Central memory CD4-positive, alpha-beta T cell (primary cell): ENCODE measurements at places on chromosomes 6 and 20.
A peak's percentile ranks its signal among the peaks of the same experiment; 100 is the strongest.

DNA sequence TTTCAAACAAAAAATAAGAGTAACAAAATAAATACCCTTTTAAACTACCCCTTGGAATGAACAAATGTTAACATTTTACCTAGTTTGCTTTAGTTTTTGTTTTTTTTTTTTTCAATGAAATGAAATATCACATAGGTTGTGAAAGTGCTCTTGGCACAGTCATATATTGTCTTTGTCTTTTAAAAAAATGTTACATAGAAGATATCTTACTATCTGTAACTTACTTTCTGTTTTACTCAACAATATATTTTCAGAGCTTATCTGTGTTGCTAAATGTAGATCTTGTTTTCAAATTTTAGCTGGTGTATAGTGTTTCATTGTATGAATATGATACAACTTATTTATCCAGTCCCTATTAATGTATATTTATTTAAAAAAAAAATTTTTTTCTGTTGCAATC is 8.6 kb downstream of the CEP57L1 start:
- DNase-seq = no peak

- DNase-seq = no peak
Observed at GRCh38 chr20:55471052-55472006, 534.0 kb downstream of the CBLN4 start.

DNA sequence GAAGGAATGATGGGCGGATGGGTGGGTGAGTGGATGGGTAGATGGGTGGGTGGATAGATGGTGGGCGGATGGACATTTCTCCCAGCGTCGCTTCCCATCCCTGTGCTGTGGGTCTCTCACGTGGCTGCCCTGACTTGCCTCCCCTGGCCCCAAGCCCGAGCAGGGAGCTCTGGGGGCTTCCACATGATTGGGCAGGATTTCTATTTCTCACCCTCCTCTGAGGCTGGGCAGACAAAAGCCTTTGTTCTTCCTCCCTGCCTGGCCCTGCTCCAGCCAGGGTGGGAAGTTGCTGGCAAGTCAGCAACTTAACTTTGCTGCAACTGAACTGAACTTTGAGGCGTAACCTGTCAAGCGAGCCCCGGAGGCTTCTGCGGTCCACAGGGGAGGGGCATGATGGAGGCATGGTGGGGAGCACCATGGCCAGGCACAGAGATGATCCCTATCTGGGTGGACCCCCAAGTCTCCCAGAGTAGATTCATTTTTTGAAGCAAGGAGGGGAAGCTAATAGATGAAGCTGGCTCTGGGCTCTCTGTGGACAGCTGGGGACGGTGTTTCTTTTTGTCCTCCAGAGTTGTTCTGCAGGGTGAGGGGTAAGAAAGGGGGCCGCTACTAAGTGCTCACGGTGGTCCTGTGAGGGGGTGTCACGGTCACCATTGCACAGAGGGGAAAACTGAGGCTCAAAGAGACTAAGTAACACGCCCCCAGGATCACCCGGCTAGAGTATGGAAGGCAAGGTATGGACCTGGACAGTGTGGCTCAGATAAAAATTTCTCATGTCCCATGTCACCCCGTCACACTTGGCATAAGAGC is 140.1 kb downstream of the CEBPB start:
- no peak for DNase-seq

DNA sequence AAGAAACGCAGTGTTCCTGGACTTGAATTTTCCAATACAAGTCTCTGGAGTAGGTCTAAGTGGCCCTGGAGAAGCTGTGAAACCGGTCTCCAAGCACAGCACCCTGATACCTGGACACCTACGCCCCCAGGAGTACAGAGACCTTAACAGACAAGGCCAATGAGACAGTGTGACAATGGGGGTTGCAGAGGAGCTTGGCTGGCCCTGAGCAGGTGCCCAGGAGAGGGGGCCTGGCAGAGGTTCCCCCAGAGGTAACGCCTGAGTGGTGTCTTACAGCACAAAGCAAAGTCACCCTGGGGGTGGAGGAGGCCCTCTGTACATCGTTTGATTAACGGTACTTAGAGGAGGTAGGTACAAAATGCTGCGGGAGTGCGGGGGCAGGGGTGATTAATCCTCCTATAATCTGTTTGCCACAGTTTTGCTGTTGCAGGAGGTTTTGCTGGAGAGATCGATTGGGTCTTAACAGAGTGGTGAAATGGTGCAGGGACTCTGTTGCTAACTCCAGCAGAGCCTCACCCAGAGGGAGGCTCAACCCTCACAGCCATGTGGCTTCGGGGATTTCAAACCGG is 37.3 kb upstream of the APCDD1L start:
- no peak for DNase-seq

DNA sequence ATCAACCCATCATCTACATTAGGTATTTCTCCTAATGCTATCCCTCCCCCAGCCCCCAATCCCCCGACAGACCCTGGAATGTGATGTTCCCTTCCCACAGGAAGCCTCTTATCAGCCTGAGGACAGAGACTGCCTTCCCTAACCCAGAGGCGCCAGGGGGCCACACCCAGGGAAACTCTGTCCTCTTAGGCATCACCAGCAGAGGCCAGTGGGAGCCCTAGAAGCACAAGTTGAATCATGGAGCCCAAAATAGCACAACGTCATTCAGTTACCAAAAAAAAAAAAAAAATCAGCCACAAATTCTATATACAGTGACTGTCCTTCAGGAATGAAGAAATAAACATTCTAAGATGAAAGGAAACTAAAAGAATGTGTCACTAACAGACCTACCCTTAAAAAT is 625.7 kb downstream of the TFAP2A start:
- DNase-seq = no peak

GRCh38 chr6:142444376-142444775 is 142.6 kb downstream of the ADGRG6 start:
- no peak for DNase-seq

DNA sequence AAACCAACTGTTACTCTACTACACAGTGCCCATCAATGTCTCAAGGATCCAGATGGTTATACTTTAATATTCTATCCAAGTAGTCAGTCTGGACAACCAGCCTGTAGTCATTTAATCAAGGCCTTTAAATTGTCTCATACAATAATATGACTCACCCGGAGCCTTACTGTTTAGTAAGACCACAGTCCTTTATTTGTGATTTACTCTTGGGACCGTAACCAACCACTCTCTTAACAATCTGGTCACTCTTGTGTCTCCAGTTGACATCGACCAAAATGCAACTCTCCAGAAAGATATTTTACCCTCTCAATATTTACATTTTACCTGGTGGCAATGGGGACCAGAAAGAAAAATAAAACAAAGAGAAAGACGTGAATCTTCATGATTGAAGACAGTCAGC is 14.9 kb downstream of the DEFB114 start:
- DNase-seq = no peak

DNA sequence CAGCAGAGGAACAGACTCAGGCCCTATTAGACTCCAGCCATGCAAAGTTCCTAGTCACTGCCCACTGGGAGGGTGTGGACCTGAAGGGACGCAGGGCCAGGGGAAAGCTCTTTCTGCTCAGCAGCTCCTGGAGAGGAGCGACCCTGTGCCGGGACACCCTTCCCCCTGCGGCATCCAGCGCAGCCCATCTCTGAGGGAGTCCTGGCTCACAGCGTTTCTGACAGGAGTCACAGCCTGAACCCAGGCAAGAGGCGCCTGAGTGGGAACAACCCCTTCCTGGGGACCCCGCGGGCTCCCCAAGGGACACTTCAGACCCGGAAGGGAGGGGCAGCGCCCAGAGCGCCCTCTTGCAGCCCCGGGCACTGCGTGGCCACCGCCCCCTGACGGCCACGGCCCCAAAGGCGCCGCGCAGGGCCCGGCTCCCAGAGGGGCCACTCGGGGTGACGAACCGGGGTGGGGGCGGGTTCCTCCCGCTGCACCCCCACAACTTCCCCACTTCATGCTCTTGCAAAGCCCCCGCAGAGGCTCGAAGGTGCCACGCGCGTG is 862 bp downstream of the UCKL1 start:
- DNase-seq = peak; percentile 20
